Activated naive CD4-positive, alpha-beta T cell treated with anti-CD3 and anti-CD28 coated beads, Interleukin-2, amount 50 U/mL, for 72 hours (primary cell): ENCODE measurements at places on chromosomes 3 and 15. TPM values are rescaled to one million over a fixed set of nuclear protein-coding genes. Genes with fewer than 3 reads are reported as not detected.

SLC28A2 gene
- not detected for total RNA-seq

DNA sequence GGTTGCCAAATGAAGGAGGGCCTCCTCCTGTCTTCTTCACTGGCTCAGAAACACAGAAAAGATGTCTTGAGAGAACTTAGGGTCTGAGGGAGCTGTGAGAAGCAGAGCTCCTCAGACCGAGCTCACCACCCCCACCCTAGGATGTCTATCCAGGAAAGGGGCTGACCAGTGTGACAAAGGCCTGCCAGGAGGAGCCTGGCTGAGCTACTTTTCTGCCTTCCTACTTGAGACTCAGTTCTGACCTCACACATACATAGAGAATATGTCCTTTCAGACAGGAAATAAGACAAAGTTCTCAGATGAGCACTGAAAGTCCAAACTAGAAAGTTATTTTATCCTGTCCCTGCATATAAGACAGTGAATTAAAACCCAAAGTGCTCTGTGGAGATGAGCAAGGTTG is 54.5 kb downstream of the KIF9 start:
- no peak for DNase-seq

DNA sequence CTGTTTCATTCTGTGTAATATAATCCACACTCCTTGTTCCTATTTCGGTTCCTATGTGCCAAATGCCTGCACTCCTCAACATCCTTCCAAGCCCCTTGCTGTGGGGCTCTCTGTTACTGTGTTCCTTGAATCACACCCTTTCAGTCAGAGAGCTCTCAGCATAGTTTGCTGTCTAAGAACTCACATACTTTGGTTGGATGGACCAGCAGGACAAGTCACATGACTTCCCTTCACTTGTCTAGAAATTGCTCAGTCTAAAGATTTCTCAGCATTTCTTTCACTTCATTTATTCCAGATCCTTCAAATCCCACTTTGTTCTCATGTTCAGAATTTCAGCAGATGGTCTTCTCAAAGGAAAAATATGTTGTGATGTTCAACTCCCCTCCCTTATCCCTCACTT is 203.5 kb upstream of the PFN2 start:
- DNase-seq = no peak

DNA sequence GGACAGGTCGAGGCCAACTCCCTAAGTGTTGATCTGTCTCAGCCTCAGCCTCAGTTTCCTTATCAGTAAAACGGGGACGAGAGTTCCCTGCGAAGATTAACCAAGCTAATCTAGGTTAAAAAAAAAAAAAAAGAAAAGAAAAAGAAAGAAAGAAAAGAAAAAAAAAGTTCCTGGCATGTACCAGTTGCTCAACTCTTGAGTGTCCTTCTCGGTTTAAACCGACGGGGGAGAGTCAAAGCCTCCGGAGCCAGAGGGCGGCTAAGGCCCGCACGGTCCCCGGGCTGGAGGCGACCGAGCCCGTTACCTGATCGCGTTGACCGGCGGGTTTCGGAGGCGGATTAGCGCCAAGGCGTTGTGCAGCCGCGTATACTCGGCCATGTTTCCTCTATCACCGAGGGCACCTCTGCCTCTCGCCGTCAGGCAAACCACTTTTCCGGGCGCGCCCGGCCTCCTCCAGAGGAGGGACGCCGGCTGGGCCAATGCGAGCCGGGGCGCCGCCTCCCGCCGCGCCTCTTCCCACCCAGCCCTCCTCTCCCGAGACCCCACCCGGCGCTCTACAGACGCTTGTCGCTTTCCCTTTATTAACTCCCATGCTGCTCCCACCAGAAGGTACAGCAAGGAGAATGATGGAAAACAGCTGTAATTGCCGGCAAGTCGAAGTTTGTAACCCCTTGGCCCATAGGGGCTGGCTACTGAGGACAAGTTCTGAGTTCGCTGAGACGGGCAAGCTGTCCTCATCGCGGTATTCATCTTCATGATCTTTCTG is at the start of gene EHHADH:
Gene EHHADH (minus strand): TSS at position 405 of the 766 bp plus-strand sequence. CDS start 27 bp downstream, at position 378.
- peak; percentile 59 for DNase-seq

GRCh38 chr3:37590328-37591079 is 271.2 kb upstream of the CTDSPL start:
- DNase-seq = no peak

DNA sequence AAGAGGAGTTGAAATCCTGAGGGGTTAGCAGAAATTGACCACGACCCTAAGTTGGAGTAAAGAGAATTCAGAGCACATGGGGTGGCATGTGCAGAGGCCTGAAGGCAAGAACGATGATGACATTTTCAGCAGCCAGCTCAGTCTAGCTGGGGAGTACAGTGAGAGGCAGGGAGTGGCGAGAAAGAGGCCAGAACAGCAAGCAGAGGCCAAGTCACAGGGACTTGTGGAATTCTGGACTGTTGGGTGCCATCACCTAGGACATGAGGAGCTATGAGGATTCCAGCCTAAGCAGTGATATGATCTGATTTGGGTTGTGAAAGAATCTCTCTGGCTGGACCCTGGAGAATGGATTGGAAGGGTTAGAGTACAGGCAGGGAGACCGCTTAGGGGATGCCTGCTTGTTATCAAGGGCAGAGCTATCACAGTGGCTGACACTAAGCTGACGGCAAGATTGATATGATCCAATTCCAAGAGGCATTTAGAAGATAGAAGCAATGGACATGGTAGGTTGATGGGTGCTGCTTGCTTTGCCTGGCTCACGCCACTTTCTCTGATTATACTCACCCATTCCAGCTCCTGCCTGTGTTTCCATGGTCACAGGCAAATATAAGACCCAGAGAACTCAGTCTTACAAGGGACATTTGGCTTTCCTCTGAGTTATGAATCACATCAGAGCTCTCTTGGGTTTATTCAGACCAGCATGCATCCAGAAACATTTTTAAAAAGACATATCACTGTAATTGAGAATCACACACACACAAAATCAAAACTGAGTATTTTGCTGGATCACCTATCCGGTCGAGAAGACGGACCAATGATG is 66.4 kb downstream of the LRTM1 start:
- DNase-seq = no peak
